Spleen (tissue), 13 donors: ENCODE measurements at places on chromosomes 4 and X.

GRCh38 chr4:55216863-55217635, 91.7 kb upstream of the KDR start:
- no peak for DNase-seq

DNA sequence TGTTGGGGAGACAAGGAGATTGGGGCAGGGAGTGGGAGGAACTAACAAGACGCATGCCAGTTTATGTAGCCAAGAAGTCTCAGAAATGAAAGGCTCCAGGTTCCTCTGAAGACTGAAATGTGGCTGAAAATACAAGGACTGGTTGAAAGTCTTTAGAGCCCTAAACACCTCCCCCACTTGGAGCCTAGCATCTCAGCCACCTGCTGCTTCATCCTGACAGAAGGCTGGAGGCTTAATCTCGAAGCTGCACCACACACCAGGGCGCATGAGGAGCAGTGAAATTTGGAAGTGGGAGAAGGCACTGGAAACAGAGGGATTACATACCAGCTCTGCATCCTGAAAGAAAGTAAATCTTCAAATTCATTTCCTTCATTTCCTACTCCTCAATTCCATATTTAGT, 160.7 kb upstream of the FTHL17 start:
- DNase-seq, result no peak

DNA sequence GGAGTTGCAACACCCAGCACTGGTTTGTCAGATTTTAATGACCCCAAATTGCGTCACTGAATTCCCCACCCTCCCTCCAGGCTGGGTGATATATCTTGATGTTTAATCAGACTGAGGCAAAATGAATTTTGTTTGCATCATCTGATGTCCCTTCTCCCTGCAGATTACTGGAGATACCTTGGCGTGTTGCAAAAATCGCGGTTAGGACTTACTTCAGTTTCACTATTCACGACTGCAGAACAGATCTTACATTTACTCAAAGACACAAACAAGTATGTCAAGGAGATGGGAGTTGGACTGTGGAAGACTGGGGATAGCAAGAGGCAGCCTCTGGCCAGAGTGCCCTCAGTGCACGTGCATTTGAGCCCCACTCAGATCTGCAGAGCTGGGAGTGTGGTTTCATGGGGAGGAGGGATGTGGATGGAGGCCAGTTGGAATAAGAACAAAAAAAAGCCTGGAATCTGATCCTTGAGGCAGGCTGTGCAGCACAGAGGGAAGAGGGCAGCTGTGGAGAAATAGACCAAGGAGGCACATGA, 92.2 kb upstream of the MTM1 start:
- DNase-seq, result no peak

GRCh38 chr4:76386566-76387305, 34.2 kb downstream of the CCDC158 start:
- no peak for DNase-seq

DNA sequence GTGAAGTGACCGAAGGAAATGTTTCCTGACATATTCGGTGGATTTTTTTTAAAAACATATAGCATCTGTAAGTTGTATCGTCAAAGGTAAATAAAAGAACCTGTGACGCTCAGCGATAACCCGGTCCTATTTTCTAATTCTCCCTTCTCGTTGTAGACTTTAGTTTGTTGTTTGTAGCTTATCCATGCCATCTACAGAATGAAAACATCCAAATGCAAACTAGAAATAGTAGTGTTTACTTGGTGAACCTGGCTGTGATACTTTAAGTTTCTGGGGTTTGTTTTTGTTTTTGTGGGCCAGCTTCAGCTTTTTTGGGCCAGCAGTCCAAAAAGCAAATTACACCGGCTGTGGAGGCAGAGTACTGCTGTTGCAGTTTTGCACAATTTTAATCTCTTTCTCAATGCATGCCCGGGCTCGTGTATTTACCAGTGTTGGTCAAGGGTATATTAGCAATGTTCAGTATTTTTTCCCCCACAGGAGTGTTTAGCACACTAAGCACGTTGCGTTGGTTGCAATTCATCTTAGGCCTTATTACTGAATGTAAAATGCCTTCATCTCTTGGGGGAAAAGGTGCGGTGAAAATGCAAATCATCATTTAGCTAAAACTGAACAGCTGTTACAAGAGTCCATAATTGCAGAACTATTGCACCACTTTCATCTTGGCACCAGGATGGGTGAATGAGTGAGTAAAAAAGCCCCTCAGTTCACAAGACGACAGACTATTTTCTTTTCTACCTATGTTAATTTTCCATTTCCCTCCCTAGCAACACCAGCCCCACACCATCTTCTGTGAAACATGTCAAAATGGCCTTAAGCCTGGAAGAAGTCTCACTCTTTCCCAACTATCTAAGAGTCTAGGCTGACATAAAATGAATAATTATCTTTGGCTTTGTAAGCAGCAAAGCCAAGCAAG, 1.7 kb upstream of the CNOT6L start:
- no peak for DNase-seq

DNA sequence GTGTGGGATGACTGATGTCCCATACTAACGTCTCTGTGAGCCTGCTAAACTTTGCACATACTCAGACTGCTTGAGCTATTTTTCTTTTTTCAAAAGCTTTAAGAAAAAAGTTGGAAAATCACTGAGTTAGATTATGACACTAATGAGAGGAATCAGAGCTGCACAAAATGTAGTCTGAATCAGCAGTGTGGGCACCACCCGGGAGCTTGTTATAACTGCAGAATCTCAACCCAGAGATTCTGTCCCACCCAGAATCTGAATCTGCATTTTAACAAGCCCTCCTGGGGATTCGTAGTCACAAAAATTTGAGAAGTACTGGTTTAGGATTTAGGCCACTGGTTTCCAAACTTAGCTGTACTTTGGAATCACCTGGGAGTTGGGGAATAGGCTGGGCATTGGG, 102.1 kb upstream of the MID1IP1 start:
- no peak for DNase-seq
